ENCODE measurements at places on chromosomes 13 and 19. TPM values are rescaled to one million over a fixed set of nuclear protein-coding genes. Genes with fewer than 3 reads are reported as not detected.

The LIM2 gene
- not detected for polyA plus RNA-seq

The S1PR5 gene
- not detected for polyA plus RNA-seq

The CLEC17A gene
- polyA plus RNA-seq = not detected

The PEAK3 gene
- polyA plus RNA-seq = not detected

The TMEM238 gene
- polyA plus RNA-seq = not detected

The C19orf12 gene
- polyA plus RNA-seq = 22.7 TPM

The MEIOSIN gene
- not detected for polyA plus RNA-seq

The UPK1A gene
- polyA plus RNA-seq = 0.27 TPM
